ENCODE measurements at places on chromosomes 12 and 14. TPM values are rescaled to one million over a fixed set of nuclear protein-coding genes. Genes with fewer than 3 reads are reported as not detected.
A peak's percentile ranks its signal among the peaks of the same experiment; 100 is the strongest.

The TMEM117 gene
- total RNA-seq: 8.5 TPM

The RASAL1 gene
- not detected for total RNA-seq

The ANO2 gene
- total RNA-seq: 32.4 TPM

The CLEC14A gene
- total RNA-seq: 318 TPM

The GLI1 gene
- total RNA-seq: 0.19 TPM

The KLHDC1 gene
- 1.3 TPM for total RNA-seq

DNA sequence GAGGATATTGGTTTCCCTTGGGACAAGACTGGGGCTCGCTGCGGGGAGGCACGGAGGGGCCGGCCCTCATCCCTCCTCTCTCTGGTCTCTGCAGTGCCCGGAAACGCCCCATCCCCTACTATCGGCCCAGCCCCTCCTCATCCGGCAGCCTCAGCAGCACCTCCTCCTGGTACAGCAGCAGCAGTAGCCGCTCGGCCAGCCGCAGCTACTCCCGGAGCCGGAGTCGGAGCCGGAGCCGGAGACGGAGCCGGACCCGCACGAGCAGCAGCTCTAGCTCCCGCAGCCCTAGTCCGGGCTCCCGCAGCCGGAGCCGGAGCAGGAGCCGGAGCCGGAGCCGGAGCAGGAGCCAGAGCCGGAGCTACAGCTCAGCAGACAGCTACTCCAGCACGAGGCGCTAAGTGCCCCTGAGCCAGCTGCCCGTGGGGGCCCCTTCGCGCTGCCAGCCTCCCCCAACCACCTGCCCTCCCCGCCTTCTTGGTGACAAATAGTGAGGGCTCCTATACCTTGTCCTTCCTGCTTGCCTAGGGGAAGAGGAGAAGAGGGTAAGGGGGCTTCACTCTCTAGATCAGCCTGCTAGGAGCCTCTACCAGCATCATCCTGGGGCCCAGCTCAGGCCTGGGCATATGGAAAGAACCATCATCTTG lies 22.2 kb upstream of the HSPB8 start:
- no peak for DNase-seq

DNA sequence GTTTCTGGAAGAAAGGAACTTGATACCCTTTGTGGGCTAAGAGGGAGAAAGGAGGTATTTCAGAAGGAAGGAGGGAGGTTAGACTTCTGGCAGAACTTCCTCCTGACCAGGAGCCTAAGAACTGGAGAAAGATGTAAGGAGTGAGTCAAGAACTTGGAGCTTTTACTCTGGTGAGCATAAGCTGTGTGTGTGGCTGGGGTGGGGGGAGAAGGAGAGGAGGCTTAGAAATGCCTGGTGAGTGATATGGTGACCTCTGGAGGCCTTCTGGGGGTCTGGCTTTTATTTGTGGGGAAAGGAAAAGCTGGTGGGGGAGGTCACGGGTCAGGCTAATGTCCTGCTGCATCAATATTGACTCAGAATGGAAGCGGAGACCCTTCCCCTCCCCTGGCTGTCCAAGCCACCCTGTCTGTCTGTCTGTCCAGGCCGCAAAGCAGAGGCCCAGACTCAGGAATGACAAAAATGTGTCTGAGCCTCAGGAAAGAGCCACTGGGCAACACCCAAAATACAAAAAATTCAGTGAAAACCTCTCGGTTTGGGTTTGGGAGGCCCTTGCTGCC lies 4.8 kb downstream of the LRP1 start:
- no peak for DNase-seq

DNA sequence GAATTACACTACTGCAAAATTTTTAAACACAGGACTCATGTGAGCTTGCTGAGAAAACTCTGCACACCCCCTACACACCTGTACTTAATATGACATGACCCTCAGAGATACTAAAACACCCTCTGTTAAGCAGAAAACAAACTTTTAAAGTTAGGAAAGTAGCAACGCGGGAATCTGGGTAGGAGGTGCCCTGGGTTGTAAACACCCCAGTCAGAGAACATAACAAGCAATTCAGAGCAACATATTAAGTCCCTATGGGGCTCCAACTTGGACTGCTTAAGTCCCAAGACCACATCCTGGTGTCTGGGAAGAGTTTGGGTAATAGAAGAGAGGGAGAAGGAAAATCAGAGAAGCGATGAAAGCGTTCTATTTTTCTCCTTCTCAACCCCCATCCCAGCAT lies 1.2 kb downstream of the ATF7 start:
- DNase-seq: no peak

- no peak for DNase-seq
Measured at GRCh38 chr12:59736786-59737185, 141.0 kb downstream of the SLC16A7 start.

DNA sequence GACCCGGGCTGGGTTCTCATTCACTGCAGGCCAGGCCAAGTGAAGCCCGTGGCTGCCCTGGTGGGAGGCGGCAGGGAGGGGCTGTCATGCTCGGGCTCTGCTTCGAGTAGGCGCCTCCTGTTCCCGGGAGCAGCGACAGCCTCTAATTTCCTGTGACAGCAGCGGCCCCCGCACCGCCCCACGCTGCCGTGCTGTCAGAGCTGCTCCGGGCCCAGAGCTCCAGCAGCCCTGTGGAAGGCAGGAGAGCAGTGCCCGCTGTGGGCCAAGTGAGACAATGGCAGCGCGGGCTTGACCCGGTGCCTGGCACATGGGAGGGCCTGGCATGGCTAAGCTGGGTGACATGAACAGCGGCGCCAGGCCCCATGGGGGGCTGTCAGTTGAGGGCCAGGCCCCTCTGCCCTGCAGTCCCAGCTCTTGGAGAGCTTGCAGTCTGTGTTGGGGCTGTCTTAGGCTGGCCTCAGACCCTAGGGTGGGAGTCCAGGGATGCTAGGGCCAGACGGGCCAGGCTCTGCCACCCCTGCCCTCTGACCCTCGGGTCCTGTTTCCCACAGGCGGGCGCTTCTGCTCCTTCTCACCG lies 5.1 kb downstream of the TRMT61A start:
- no peak for DNase-seq

DNA sequence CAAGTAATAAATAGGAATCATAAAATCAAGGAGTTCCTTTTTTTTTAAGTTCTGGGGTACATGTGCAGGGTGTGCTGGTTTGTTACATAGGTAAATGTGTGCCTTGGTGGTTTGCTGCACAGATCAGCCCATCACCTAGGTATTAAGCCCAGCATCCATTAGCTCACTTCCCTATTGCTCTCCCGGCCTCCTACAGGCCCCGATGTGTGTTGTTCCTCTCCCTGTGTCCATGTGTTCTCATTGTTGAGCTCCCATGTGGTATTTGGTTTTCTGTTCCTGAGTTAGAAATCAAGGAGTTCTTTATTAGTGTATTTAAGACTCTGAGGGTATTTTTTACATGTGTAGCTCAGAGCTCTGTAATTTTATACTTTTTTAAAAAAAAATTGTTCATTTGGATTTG lies 86.0 kb downstream of the SCFD1 start:
- no peak for DNase-seq

- no peak for DNase-seq
Measured at GRCh38 chr14:67276131-67276530, 34.9 kb downstream of the PALS1 start.

GRCh38 chr14:96699666-96700065 lies 97.5 kb upstream of the VRK1 start:
- no peak for DNase-seq

DNA sequence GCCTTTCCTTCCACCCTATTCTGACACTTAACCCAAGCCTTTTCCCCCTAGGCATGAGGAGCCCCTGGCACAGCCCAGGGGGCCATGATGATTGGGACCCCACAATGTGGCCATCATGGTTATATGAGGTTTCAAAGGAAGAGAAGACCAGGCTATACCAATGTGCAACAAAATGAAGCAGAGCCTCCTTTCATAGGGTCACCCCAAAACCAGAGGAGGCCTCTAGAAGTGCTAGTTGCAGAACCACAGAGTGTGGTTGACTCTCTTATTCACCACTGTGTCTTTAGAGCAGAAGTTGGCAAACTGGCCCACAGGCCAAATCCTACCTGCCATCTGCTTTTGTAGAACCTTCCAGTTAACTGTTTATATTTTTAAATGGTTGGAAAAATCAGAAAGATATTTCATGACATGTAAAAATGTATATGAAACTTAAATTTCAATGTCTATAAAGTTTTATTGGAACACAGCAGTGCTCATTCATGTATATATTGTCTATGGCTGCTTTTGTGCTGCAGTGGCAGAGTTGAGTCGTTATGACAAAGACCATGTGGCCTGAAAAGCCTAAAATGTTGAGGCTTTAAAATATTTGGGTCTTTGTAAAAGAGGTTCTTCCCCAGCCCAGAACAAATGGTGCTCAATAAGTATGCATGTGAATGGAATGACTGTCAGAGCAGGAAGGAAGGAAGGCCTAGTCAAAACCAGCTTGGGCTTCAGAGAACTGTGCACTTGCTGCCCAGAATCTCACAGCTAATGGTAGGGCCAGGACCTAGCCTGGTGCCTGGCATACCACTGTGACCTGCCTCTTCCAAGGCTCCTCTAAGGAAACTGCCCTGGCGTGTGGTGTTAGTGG lies 49.2 kb downstream of the SUSD6 start:
- no peak for DNase-seq

GRCh38 chr12:124441443-124442194 lies 125.8 kb downstream of the NCOR2 start:
- peak; percentile 68 for DNase-seq

GRCh38 chr12:52847335-52848102 lies 1.3 kb downstream of the KRT78 start:
- no peak for DNase-seq

DNA sequence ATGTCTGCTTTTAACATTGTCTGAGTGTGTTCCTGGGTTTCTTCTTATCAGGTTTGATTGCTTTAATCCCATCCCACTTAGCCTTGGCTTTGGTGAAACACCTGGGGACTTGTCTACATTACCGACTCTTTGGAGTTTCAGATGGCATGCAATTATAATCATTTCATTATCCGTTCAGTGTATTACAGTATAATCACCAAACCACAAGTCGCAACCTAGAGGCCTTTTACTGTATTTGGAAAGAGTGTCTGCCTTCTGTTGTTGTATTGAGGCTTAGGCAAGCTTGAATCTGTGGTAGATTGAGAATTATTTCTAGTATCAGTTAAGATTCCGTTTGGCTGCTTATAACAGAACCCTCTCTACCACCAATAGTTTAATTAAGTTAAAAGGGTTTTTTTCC lies 103.9 kb downstream of the TGFB3 start:
- no peak for DNase-seq

Data from glomerular endothelial cell (primary cell).